Activated T-helper 17 cell treated with anti-CD3 and anti-CD28 coated beads, Interleukin-2, amount 50 U/mL, for 72 hours (primary cell): ENCODE measurements at places on chromosomes 11 and 22. TPM values are rescaled to one million over a fixed set of nuclear protein-coding genes. Genes with fewer than 3 reads are reported as not detected.

DNA sequence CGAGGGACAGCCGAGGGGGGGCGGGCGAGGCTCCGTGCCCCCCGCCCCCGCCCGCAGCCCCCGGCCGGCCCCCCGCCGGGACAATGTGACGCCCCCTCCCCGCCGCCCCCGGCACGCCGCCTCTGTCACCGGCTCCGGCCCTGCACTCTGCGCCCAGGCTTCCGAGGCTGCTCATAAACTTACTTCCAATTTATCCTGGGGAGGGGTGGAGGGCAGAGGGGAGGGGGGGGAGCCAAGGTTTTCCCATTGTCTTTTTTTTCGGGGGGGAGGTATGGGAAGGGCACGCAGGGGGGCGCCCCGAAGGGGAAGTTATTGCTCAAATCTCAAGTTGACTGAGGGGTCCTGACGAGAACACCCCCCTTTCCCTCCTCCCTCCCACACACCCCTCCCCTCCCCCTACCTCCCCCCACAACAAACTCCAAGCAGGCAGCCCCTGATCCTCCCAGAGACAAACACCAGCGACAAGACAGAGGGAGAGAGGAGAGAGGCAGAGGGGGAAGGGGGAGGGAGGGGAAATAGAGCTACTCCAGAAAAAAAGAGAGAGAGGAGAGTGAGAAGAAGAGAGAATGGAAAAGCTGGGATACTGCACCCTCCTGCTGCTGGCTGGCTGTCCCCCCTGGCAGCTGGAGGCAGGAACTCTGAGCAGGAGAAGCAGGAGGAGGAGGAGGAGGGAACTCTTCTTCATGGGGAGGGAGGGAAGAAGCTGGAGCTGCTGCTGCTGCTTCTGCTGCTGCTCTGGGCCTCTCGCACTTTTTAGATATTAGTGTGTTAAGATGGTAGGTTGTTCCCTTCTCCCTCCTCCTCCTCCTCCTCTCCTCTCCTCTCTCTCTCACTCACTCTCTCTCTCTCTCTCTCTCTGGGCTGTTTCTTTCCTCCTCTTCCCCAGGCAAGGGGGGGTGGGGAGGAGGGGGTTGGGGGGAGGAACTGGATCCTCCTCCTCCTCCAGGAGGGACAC lies 631 bp downstream of the PHF21A start:
- peak overlapping the region; percentile 91 for H3K27ac ChIP-seq
- peak; percentile 29 for ATAC-seq
- H3K4me3 ChIP-seq: peak overlapping the region; percentile 92
- H3K36me3 ChIP-seq: peaks cover 33% of the 10 kb centered on the region
- H3K27me3 ChIP-seq: no peaks in the 10 kb centered on the region

DNA sequence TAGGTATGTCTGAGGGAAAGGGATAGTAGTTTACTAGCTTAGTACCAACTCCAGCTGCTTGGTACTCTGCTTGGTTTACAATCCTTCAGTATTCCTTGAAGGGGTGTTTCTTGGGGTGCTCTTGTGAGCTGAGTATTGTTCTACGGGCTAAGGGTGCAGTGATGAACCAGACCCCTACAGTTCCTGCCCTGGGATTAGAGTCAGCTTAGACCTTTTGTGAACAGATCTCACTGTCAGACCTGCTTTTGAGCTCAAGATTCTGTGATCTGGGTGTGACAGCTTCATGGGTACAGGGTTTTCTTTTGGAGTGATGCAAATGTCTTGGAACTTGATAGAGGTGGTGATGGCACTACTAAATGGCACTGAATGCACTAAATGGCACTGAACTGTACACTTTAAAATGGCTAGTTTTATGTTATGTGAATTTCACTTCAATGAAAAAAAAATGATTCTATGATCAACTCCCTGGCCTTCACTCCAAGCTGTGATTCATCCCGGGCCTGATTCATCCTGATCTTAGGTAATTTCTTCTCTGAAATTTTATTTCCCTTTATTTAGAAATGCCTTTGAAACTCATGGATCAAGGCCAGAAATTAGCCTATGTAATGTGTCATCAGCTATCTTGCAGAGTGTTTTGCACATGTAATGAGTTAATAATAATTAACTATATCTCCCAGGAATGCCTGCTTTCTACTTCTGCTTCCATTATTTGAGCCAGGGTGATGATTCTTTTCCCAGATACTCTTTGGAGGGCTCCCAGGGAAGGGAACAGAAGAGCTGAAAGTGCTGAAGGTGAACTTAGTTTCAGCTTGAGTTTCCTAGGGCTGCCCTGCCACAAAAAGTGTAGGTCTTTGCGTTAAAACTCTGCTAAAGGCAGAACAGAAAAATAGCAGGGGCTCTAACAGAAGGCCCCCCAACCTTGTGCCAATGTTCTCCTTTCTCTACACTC lies 87.9 kb downstream of the NCAM1 start:
- no peaks in the 10 kb centered on the region for H3K4me1 ChIP-seq
- H3K27me3 ChIP-seq: peaks cover 5% of the 10 kb centered on the region
- H3K27ac ChIP-seq: no peak overlapping the region

Gene CRYBA4
- total RNA-seq: 1.2 TPM

DNA sequence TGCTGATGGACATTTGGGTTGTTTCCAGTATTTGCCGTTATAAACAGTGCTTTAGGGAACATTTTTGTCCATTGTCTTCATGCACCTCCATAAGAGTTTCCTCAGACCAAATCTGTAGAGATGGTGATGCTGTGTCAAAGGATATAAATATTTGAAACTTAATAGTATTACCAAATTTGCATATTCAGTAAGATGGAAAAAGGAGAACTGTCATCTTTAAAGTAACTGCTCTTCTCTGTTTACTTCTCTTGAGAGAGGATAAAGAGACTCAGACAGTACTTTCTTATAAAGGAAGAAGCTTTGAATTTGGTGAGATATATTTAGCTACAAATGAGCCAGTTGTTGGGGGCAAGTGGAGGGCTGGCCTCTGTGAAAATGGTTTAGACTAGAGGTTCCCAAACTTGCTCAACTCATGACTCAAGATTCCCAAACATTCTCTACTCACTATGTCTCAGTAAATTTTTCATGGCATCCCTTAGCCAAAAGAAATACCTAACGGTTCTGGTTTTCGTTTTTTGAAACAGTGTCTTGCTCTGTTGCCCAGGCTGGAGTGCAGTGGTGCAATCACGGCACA lies 26.2 kb downstream of the SHISA8 start:
- H3K36me3 ChIP-seq: peaks cover 100% of the 10 kb centered on the region
- no peak overlapping the region for H3K4me3 ChIP-seq
- H3K27me3 ChIP-seq: no peaks in the 10 kb centered on the region
- peaks cover 4% of the 10 kb centered on the region for H3K4me1 ChIP-seq
- ATAC-seq: no peak

DNA sequence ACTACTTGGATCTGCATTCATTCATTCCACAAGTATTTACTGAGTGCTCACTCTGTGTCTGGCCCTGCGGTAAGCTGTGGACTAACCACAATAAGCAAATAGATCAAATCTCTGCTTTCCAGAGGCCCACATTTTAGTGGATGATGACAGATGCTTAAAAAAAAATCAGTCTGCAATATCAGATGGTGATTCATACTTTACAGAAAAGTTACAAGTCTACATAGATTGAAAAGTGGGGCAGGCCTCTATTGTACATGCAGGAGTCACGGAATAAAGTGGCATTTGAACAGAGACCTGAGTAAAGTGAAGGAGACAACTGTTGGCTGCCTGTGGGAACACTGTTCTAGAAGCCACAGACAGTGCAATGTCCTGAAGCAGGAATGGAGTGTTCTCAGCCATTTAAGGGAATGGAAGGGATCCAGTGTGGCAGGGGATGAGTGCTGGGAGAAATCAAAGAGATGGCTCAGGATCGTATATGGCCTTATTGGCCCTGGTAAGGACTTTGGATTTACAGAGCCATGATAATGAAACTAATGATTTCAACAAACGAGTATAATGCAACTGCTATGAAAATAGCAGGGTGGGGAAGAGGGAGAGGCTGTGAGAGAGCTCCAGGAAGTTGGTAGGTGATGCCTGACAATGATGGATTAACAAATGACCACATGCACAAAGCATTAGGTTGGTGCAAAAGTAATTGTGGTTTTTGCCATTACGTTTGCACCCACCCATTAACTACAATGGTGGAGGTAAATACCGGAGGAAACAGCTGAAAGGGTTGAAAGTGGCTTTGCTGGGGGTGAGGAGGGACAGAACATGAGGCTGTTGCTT lies 31.1 kb downstream of the TMEM45B start:
- no peaks in the 10 kb centered on the region for H3K36me3 ChIP-seq
- ATAC-seq: peak; percentile 98
- peak overlapping the region; percentile 64 for H3K4me3 ChIP-seq

Gene MPZL2
- total RNA-seq: 2.8 TPM

Gene FOLR2
- not detected for total RNA-seq

Gene SCARF2
- total RNA-seq: 1.5 TPM

GRCh38 chr11:1224491-1225385 lies 1.9 kb downstream of the MUC5B start:
- H3K36me3 ChIP-seq: no peaks in the 10 kb centered on the region
- ATAC-seq: no peak
- H3K27ac ChIP-seq: no peak overlapping the region
- H3K4me3 ChIP-seq: no peak overlapping the region
- no peaks in the 10 kb centered on the region for H3K4me1 ChIP-seq
- peaks cover 8% of the 10 kb centered on the region for H3K27me3 ChIP-seq

Gene CFAP300
- total RNA-seq: not detected

DNA sequence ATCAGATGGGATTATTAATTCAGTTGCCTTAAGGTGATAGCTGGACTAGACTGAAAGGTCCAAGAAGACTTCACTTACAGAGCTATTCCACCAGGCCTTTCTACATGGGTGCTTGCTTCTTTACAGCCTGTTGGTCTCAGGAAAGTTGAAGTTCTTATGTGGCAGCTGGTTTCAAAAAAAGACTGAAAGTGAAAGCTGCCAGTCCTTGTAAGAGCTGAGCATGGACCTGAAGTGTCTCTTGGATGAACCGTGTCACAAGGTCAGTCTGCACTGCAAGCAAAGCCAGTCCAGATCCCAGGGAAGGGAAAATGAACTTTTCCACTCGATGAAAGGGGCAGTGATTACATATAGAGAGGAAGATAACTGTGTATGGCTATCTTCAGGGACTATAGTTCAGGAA lies 201.5 kb upstream of the LUZP2 start:
- ATAC-seq: no peak
- no peaks in the 10 kb centered on the region for H3K27me3 ChIP-seq
- H3K27ac ChIP-seq: no peak overlapping the region
- H3K4me3 ChIP-seq: no peak overlapping the region

DNA sequence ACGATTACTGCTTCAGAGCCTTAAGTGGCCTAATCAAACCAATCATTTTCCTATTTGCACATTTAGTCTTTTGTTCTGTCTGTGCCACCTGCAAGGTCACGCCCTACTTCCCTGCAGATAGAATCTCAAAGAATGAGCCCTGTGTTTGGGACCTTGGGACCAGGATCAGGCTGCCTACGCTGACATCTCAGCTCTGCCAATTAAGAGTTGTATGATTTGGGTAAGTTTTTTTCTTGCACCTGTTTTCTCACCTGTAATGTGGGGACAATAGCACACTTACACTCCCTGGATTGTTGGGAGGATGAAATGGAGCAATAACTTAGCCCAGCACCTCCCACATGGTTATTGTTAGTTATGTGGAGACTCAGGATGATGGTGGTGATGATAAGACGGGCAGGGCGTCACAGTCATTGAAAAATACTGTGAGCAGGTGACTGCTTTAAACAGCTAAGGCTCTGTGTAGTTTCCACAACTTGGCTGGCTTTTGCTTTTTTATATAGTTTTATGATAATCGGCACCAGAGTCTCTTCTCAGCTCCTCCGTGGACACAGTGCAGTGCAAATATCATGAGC lies 155.0 kb downstream of the ADAMTS15 start:
- H3K27ac ChIP-seq: no peak overlapping the region
- no peak for ATAC-seq
- H3K4me3 ChIP-seq: no peak overlapping the region
- H3K27me3 ChIP-seq: peaks cover 3% of the 10 kb centered on the region
- no peaks in the 10 kb centered on the region for H3K4me1 ChIP-seq
- H3K36me3 ChIP-seq: no peaks in the 10 kb centered on the region
